Suppressor macrophage treated with lipopolysaccharide for 1 hour (primary cell): ENCODE measurements at places on chromosomes 2 and 18.

DNA sequence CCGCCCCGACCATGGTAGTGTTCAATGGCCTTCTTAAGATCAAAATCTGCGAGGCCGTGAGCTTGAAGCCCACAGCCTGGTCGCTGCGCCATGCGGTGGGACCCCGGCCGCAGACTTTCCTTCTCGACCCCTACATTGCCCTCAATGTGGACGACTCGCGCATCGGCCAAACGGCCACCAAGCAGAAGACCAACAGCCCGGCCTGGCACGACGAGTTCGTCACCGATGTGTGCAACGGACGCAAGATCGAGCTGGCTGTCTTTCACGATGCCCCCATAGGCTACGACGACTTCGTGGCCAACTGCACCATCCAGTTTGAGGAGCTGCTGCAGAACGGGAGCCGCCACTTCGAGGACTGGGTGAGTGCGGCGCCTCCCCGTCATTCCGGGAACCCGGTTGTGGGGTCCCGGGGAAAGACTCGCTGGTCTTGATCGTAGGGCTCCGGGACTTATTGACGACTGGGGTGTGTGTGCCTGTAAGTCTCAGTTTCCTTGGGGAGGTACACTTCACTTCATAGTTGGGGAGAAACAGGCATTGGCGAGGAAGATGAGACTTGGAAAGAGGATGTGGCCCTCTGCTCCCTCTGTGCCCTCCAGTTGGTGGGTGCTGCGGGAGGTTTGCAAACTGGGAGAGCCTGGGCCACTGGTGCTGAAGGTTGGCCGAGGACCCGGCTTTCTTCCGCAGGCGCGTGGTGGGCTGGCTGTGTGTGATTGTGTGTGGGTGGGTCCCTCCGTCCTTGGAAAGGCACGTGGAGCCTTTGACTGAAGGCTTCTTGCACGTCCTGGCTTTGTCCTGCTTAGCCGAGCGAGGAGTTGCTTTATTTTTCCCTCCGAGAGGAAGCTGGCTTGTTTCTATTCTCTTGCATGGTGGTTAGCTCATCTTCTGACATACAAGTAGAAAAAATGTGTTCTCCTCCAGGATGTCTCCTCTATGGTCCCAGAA, 886 bp downstream of the PRKCE start:
- peak; percentile 52 for DNase-seq

- peak; percentile 33 for DNase-seq
These were observed 53.3 kb downstream of the NEDD4L start for GRCh38 chr18:58097121-58097906.

DNA sequence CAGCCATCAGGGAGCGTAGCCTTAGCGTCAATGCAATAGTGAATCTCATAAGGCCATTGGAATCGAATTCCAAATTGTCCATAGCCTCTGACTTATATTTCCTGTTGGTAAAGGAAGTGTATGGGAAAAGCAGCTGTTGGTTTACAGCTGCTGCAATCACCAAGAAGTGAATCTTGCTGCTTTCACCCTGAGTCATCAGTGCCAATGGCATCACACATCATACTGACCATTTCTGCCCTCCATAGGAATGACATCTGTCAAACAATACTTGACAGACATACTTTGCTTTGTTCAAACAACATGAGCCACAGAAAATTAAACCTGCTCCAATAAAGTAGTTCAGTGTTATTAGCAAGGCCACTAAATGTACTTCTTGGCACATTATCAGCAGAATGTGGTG, 111.2 kb upstream of the KLHL29 start:
- DNase-seq: no peak

DNA sequence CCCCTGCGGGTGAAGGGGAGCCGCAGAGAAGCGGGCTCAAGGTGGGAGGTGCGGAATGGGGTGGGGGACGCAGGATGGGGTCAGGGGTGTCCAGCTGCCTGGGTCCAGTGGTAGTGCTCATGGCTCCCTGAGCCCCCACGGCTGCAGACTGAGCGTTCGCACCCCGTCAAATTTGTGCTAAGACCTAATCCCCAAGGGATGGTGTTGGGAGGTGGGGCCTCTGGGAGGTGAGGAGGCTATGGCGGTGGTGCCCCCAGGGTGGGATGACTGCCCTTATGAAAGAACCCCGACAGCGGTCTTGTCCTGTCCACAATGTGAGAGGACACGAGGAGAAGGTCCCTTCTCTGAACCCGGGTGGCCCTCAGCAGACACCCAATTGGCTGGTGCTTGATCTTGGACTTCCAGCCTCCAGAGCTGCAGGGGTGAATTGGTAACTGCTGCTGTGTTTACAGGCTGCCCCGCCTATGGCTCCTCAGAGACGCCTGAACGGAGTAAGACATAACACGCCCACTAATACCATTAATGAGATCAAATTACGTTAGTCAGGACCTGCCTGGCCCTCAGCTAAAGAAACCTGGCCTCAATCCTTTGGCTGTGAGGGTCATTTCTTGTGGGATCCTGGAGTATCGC, 42.6 kb downstream of the PXDN start:
- no peak for DNase-seq

DNA sequence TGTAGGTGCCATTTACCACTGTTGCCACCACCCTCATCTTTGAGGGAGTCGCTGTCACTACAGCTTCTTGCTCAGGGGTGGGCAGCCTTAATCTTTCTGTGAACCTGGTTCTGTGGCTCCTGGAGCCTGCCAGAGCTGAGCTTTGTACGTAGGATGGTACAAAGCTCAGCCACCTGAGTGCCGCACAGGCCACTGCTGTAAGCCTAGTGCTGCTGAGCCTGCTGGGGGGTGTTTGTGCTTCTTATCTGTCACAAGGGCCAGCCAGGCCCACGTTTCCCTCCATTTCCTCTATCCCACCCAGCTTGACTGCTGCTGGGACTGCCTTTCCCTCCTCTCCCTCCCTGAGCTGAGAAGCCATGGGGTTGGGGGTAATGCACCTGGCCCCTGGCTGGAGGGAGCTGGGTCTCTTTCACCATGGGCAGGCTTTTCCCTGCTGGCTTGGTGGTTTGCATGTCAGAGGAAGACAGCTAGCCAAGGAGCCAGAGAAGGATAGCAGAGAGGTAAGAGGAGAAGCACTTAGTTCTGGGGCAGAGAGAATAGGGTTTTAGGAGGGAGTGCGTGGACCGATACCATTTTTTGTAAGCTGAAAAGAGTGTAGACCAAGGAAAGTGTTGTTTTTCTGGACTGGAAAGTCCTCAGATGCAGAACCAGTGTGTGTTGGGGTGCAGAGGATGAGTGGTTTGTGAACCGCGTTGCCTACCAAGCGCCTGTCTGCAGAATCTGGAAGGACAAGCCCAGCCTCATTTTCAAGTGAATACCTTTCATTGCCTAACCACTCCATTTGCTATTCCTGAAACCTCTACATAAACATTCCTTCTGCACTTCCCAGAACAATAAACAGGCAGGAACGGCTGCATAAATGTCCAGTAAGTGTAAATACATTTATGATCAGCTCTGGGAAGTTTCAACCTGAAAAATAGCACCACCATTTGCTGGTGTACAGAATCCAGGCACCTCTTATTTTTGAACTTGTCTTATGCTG, 45.1 kb upstream of the FHL2 start:
- DNase-seq: no peak

DNA sequence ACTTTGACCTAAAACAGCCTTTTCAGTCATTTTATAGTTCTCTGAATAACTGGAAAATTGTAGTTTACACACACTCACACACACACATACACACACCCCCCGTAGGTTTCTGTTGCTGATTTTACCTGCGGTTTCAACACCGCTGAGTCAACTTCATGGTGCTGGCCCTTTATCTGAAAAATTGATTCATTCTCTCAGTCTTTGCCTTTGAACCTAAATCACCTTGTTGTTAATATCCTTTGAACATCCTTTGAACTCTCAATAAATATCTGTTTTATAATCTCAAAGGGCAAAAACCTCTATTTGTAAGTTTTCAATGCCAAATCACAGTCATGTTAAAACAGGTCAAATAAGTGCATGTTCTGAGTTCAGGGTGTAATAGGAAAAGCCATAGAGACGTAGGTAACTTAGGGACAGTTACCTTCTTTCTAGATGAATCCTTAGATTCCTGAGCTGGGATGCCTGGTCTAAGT, 109.0 kb upstream of the BZW1 start:
- no peak for DNase-seq

DNA sequence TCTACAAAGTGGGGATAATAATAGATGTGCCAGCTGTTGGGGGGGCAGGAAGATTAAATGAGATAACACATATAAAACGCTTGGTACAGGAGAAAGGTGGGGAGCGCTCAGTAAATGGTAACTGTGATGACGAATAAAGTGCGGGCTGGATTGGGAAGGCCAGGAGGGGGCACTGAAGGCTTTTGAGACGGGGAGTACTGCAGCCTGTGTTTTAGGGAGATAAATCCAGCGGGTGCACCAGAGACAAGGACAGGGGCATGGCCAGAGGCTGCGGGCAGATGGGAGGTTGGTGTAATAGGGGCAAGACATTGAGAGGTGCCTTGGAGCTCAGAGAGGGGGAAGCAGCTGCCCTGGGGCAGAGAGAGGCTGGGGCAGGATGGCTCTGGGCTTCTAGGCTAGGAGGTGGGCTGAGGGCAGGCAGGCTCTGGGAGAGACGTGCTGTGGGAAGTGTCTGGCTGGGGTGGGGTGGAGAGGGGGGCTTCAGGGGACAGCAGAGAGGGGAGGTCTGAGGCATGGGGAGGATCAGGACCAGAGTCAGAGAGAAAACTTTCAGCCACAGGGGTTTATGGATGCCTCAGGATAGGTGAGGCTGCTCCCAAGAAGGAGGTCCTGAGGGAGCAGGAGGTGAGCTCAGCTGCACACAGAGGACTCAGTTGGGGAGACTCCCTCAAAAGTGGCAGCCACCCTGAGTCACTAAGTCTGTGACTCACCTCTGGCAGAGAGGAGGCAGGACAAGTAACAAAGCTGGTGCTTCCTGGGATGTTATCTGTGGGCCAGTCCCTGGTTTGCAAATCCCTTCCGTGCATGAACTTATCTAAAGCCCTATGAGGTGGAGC, 18.8 kb downstream of the TEX44 start:
- peak; percentile 85 for DNase-seq

DNA sequence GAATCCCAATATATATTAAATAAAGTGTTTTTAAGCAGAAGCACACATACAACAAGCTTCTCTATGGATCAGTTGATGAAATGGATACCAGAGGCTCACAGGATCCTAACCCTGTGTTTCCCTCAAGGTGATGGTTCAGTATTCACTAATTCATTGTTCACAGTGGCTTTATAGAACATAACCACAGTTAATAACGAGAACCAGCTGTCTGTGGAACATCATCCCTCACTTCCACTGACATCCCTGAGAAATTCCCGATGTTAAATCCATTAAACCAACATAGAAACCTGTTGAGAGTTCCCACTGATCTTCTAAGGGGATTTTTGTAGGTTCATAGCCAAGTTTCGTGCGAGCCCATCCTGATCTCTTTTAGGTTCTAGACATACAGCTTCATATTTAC, 29.0 kb downstream of the CCDC195 start:
- no peak for DNase-seq

- DNase-seq: no peak
These were observed 20.0 kb downstream of the SP140L start for GRCh38 chr2:230346921-230347533.

DNA sequence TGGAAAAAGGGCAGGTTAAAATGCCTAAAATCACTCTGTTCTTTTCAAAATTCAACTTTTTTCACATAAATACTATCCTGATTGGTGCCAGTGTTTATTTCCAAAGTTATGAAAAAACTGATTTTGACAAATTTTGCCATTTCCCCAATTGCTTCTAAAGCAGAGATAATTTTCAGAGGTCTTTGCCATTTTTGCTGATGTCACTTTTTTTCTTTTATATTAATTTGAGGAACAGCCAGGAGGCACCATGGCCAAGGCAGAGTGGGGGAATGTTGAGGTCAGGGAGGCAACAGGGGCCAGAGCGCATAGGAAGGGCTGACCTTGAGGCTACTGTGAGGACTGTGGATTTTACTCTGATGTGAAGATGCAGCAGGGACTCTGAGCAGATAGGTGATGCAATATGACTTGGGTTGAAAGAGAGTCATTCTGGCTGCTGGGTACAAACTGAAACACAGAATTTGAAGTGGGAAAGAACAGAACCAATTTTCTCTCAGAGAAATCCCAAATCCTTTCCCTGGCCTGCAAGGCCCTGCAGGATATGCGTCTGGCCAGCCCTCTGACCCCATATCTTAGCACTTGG, 75.1 kb upstream of the LDAH start:
- DNase-seq: no peak

DNA sequence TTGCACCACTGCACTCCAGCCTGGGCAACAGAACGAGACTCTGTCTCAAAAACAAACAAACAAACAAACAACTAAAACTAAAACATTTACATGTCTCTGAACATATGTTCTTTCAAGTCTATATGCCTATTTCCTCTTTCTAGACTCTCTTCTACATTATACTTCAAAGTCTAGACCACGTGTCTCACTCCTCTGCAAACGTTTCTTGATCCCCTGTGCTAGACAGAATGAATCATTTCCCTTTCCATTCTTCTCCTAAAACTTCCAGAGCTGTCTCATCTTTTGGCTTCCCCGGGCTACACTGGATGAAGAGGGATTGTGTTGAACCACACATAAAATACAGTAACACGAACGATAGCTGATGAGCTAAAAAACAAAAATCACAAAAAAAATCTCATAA, 67.1 kb downstream of the BAZ2B start:
- DNase-seq: peak; percentile 60

DNA sequence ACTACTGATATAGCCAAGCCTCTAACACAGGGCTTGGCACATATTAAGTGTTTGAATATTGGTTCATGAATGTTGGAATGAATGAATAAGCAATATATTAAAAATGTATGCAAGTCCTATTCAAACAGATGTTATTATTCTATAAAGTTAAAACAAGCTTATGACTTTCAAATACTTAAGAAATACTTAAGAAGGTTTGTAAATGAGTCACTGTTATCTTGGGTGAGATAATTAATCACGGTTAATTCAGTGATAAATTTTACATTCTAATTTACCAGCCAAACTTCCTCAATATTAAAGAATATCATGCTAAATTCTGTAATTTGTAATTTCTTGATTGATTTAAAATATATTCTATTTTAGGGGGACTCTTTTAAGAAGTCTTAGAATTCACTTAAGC, 74.8 kb downstream of the RBMS1 start:
- no peak for DNase-seq

DNA sequence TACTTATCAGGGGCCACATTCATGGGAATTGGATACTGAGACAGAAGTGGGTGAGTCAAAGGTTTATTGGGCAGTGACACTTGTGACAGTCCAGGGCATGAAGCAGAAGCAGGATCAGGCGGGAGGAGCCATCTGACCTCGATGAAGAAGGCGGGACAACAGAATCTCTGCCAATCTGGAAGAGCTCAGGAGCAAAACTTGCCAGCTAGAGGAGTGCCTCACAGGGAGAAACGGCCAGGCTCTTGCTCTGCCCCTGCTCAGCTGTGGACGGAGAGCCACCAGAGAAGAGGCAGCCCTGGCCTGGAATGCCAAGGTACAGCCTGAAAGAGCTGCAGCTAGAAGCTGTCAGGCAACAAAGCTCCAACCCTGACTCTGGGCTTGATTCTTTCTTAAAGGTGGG, 16.9 kb downstream of the DAW1 start:
- no peak for DNase-seq

DNA sequence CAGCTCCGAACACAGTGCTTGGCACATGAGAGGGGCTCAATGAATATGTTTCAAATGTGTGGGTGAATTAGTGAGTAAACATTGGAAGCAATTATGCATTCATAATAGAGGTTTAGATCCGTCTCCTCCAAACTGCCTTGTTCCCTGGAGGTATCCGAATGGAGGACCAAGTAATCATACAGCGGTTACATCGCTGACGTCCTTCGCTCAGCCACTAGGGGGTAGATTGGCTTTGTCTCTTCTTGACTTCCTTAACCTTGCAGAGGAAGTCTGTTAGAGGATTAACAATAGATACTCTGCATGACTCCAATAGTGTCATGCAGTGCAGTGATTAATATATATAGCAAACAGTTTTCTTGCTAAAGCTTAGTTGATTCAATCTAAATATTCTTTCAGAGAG, 517.0 kb downstream of the PTPRM start:
- no peak for DNase-seq
